ENCODE measurements at places on chromosomes 2 and 18.

GRCh38 chr18:36734596-36734995 lies 94.2 kb downstream of the TPGS2 start:
- no peak for DNase-seq

GRCh38 chr2:23745726-23746105 lies 181.2 kb downstream of the ATAD2B start:
- no peak for DNase-seq

DNA sequence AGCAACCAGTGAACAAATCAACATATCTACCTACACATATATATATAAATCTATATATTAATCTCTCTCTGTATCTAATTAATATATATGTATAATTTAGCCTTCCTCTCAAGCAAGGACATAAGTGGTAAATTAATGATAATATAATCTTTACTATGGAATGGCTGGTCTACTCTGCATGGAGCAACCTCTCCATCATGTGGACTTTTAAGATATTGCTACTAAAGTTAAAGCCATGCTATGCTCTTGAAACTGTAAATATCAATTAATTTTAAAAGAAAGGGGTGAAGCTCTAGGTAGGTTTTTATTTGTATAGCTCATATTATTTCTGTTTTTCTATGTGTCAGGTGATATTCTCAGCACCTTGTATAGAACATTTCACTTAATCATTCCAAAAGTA lies 147.0 kb downstream of the PPP1R1C start:
- DNase-seq, result no peak

DNA sequence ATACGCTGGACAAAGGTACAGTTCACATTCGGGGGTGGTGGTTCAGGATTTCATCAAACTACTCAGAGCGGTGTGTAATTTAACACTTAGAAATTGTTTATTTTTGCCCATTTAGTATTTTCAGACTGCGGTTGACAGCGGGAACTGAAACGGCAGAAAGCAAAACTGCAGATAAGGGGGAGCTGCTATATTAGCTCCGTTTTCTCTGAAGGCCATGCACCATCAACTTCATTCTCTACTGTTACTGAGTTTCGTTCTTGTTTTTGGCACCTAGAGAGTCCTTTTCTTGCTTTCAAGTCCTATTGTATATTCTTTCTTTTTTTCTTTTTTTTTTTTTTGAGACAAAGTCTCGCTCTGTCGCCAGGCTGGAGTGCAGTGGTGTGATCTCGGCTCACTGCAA lies 121.5 kb upstream of the SP3 start:
- DNase-seq, result no peak

GRCh38 chr2:119114266-119114665 lies 44.3 kb downstream of the C1QL2 start:
- no peak for DNase-seq

Data from KBM-7 (cell line).